ENCODE measurements at places on chromosomes 13 and 19.

DNA sequence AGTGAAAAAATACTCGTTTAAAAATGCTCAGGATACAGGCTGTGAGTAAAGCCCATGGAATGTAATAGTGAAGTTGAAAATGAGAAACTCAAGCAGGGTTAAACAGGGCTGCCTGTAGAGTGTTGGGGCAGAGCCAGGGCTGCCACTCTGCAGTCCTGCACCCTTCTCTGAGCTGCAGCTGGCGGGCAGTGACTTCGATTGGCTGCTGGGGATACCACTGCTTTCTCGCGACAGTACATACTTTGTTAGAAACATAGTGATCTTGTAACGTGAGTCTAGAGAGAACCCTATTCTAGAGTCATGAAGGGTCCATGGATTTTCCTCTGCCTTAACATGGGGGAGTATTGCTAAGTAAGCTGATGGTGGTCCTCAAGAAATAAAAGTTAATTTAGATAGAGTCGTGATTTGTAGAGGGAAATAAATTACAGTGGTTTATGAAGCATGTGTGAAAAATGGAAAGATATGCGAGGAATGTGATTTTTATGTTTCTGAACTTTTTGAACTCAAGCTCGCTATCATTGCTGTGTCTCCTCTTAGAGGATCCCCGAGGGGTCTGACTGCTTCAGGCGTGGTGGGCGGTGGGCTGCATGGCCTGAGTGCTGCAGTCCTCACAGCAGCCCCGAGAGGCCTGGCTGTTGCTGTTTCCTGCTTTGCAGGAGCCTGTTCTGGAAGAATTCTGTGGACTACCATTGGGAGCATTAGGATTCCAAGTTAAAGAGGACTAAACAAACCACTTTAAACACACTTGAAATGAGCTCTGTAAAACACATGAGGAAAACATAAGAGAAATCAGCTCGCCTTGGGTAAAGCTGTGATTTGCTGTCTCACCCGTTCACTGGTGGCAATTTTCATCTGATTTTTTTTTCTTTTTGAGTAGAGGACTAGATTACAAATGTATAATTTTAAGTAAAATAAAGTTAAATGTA lies 95.7 kb downstream of the ARHGEF7 start:
- DNase-seq = peak; percentile 90

DNA sequence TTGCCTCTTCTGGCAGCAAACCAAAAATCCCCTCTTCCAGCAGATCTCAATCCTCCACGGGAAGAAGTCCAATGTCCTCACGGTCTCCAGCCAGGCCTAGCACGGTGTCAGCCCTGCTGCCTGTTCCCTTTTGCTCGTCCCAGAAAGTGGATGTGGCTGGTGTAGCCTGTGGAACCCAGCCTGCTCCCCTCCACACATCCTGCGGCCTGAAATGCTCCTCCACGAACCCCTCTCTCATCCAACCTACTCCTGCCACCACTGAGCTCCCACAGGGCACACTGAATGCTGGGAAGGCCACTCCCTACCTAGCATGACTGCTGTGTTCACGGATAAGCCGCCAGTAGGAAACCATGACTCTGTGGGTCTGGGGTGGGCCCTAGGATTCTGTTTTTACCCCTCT lies 3.0 kb downstream of the MBOAT7 start:
- DNase-seq = no peak

GRCh38 chr19:48918801-48919247 lies 14.7 kb upstream of the DHDH start:
- DNase-seq = peak; percentile 53

DNA sequence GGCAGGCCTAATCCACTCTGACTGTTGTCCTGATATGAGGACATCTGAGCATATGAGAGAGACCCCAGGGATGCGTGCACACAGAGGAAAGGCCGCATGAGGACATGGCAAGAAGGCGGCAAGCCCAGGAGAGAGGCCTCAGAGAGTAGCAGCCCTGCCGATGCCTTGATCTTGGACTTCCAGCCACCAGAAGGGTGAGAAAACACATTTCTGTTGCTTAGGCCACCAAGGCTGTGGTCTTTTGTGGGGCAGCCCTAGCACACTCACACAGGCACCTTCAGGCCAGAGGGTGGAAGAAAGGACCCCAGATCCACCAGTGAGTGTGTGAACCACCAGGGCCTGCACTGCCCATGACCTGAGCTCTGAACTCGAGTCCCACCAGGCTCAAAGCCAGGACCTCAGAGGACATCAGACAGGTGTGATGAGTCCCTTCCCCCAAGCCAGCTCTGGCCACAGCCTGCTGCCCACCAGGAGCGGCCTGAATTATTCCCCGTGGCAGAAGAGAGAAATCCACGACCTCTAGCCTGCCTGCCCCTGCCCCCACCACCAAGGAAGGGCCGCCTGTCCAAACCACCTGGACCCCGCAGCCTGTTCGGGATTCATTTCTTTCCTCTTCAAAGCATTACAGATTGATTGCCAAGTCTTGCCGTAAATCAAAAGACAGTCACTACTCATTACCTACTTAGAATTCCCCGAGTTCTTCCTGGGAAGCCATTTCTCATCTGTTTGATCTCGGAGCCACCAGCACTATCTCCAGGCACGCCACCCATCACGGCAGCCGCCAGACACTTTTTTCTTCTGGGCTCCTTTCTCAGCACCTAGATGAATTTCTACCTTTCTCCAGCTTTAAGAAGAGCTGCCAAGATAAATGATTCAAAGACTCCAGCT lies 72.2 kb downstream of the CEBPG start:
- DNase-seq = no peak

GRCh38 chr19:9531933-9532332 lies 6.5 kb downstream of the ZNF426 start:
- DNase-seq = no peak

DNA sequence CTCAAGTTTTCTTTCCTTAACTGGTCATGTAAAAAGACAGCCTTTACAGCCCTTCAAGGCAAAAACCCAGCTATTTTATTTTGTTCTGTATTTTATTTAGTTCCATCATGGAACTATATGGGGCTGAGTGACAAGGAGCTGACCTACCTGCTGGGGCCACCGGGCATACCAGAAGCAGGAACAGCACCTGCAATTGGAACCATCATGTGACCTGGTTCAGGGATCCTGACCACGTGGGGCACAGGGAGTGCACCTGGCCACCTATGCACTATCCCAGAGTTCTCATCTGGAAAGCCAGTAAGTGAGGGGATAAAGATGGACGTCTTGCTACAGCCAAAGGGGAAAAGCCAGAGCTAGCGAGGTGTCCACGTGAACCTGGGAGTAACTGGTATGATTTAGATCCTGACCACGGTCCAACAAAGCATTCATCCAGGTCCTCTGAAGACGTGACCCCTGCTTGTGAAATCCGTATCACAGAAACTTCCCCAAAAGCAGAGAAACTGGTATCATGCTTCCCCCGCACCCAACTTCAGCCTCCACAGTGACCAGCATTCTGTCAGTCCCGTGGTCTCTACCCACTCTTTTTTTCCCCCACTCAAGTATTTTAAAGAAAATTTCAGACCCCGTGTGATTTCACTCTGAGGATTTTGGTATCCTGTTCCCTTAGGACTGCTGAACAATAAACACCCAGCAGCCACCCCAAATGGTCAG lies 40.5 kb upstream of the SLC15A1 start:
- DNase-seq = no peak

GRCh38 chr19:13066226-13066625 lies 36.4 kb downstream of the LYL1 start:
- no peak for DNase-seq

- no peak for DNase-seq
Observed at GRCh38 chr13:33869005-33869404, 51.1 kb downstream of the RFC3 start.

- DNase-seq = no peak
Observed at GRCh38 chr13:111947026-111947810, 119.7 kb upstream of the SOX1 start.

GRCh38 chr13:106681536-106681935 lies 113.6 kb upstream of the ARGLU1 start:
- no peak for DNase-seq

GRCh38 chr13:98563071-98563470 lies 13.8 kb downstream of the STK24 start:
- DNase-seq = no peak

DNA sequence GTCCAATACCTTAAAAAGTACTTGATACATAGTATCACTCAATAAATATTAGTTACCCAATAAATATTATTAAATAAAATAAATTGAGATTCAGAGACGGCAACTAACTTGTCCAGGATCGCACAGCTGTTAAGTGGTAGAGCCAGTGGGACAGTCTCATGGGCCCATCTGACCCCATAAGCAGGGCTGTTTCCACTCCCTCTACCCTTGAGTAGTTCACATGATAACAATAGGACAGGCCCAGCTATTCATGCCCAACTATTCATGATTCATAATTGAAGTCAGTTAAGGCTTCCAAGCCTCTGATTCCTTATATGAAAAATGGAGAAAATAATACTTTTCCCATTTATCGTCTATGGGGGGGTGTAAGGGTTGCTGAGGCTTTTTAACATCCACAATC lies 78.2 kb downstream of the C13orf42 start:
- DNase-seq = no peak

- no peak for DNase-seq
Observed at GRCh38 chr13:64078480-64078936, 2662.9 kb upstream of the PCDH20 start.

DNA sequence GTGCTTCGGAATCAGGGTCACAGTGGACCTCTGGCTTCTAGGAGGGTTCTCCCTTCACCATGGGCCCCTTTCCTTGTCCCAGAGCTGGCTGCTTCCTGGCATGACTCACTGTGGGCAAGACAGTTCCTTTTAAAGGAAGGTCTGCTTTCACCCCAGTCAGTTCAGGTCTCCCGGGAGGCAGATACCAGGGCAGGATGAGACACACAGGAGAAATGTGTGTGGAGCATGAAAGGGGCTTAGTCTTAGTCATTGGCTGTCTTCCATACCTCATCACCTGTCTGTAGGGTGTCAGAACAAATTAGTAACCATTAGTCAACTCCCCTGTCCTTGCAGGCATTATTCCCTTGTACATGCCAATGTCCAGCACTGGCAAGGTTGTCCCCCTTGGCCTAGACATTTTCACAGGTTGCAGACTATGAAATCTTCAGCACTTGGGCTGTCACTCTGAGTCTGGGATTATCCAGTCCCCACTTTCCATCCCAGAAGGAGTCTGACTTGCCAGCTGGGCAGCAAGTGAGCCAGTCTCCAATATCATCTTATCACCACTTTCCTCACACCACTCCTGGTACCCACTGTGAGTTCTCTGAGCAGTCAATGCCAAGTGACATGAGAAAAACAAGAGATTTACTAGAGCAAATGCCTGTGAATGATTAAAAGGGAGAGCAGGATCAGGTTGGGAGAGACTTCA lies 76.8 kb upstream of the MEDAG start:
- no peak for DNase-seq

GRCh38 chr13:34533941-34534340 lies 408.1 kb upstream of the NBEA start:
- DNase-seq = no peak

GRCh38 chr19:927351-927779 lies 1.5 kb downstream of the ARID3A start:
- DNase-seq = no peak

- DNase-seq = no peak
Observed at GRCh38 chr19:29823581-29824330, 12.0 kb downstream of the CCNE1 start.

DNA sequence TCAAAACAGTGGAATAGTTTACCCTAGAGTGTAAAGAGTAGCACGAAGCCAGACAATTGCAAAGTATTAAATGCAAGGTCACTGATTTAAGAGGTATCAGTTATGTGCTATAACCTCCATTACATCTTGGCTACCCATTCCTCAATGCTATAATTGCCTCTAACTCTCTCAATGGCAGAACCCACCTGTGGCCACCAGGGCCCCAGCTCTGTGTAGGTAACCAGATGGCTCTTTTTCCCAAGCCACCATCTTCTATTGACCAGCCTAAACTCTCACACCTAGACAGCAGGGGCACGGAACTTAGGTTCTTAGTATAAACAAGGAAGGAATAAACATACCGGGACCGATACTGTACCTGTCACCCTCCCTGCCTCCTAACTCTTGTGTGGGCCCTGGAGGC lies 277.6 kb downstream of the PCDH9 start:
- no peak for DNase-seq

GRCh38 chr13:26320766-26321165 lies 66.8 kb downstream of the CDK8 start:
- no peak for DNase-seq

- no peak for DNase-seq
Observed at GRCh38 chr19:50952910-50953309, at the start of gene KLK5. Gene KLK5, minus strand, starts transcription at chr19:50953038. Its CDS starts 381 bp downstream, at chr19:50952657.

DNA sequence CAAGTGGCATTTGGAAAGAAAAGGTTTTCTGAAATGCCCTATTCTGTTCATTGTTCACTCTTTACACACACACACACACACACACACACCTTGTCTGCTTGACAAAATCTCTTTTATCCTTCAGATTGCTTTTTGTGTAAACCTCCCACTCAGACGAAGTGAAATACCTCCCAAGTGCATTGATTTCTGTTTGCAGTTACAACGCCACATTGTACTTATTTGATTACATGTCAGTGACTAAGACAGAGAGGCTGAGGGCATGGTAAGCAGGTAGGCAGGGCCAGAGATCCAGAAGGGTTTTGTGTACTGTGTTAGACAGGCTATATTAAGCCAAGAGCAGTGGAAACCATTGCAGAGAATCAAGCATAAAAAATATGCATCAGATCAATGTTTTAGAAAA lies 561.8 kb downstream of the GPC6 start:
- DNase-seq = no peak

GRCh38 chr13:23796551-23796950 lies 92.6 kb downstream of the MIPEP start:
- peak; percentile 60 for DNase-seq

DNA sequence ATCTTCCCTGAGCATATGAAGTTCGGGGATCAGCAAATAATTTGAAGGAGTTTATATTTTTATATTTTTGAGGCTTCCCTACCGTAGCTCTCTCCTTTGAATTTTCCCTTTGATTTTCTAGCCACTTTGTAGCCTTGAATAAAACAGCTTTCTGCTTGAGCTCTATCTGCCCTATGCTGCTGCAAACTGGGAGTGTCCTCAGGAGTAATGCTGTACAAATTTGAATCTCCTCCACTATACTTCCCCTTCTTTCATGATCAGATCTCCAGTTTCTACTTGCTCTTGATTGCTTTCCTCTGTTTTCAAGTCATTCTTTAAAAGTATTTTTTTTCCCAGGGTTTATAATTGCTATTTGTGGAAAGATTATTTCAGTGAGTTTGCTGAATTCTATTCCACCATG lies 14.6 kb downstream of the PDS5B start:
- no peak for DNase-seq
